Central memory CD8-positive, alpha-beta T cell (primary cell): ENCODE measurements at places on chromosomes 13 and 19.

DNA sequence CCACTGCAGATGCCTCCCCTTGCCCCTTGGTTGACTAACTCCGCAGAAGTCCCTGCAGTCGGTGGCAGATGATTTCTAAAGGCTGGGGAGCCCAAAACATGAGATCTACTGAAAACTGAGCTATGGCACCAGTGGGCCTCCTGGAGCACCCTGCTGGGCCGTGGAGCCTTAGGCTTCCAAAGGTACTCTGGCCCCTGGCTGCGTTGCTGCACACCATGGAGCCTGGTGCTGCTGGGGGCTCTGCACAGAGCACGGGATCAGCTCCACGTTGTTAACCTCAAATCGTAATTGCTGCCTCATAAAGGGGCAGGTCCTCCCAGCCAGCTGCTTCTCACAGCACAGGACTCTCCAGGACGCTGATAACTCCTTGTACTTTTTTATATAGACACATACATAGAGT, 357.5 kb downstream of the NALCN start:
- no peak for DNase-seq

- no peak for DNase-seq
Observed at GRCh38 chr19:19059018-19059836, 4.6 kb upstream of the SLC25A42 start.

- DNase-seq, result no peak
Observed at GRCh38 chr13:113620036-113620796, 35.7 kb downstream of the TFDP1 start.

- no peak for DNase-seq
Observed at GRCh38 chr13:79780240-79780639, 299.3 kb downstream of the NDFIP2 start.

DNA sequence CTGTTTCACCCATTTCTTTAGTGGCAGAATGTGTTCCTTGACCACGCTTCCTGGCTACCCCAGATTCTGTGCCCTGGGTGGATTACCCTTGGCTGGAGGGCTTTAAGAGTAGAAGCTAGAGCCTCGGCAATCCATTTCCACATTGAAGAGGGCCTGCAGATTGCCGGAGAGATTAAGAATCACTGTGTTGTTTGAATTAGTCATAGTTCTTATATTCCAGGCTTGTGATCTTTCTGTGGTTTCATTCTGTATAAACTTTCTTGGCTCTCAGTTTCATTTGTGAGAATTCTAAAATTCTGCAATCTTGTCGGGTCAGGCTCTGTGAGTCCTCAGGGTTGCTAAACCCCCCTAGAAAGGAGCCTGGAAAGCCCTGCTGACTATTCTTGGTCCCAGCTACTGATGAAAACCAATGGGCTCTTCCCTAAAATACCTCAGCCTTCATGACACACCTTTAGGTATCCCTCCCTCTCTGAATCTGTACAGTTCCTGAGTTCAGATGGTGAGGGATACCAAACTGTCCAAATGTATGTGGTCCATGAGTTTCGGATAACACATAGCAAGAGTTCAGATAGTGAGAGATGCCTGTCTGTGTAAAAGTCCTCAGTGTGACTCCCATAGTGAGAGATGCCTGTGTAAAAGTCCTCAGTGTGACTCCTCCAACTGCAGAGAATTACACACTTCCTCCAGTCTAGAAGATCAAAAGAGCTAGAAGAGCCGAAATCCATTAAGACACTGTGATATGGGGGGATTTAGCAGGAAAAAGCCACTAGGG, 4.3 kb downstream of the PHF11 start:
- no peak for DNase-seq

GRCh38 chr19:50794876-50795663, 4.9 kb downstream of the ACP4 start:
- DNase-seq, result no peak

DNA sequence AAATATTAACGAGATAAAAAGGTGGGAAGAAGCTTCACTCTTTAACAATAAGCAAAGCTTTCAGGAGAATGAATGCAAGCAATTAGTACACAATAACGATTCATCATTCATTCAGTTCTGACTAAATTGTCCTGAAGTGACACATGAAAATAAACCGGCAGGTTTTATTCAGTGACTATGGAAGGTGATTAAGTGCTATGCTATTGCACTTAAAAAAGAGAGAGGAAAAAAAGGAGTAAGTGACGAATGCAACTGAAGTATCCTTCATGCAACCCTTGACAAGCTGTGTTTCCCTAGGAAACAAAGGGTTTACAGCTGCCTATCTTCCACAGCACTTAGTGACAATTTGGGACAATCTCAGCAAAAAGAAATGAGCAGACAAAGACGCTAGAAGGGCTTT, 1.4 kb downstream of the LIG4 start:
- no peak for DNase-seq

DNA sequence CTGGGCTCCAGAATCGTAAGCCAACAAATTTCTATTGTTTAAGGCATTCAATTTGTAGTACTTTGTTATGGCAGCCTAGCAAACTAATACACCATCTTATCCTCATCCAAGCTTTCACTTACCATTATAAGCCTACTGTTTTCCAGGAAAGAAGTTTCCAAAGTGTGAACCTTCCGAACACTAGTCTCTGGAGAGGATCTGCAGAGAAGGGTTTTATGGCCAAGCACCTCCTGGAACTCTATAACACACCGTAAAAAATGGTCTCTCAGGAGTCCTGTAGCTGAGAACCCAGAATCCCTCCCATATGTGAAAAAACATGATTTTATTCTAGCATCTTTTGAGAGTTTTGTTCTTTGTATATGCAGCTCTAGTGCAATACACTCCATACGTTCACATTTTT, 142.1 kb downstream of the POSTN start:
- DNase-seq, result no peak

- no peak for DNase-seq
Observed at GRCh38 chr13:108787700-108788414, 158.4 kb downstream of the MYO16 start.

DNA sequence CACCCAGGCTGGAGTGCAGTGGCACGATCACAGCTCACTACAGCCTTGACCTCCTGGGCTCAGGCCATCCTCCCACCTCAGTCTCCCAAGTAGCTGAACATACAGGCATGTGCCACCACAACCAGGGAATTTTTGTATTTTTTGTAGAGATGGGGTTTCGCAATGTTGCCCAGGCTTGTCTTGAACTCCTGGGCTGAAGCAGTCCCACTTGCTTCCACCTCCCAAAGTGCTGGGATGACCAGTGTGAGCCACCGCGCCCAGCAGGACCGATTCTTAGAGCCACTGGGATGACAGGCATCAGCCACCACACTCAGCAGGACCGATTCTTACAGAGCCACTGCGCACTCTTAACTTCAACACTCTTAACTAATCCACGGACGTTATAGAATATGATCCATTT, 54.9 kb upstream of the RANBP3 start:
- no peak for DNase-seq

GRCh38 chr13:23146006-23146405, 34.8 kb upstream of the SGCG start:
- no peak for DNase-seq

GRCh38 chr13:49459580-49459979, 15.5 kb downstream of the SETDB2 start:
- DNase-seq, result no peak

DNA sequence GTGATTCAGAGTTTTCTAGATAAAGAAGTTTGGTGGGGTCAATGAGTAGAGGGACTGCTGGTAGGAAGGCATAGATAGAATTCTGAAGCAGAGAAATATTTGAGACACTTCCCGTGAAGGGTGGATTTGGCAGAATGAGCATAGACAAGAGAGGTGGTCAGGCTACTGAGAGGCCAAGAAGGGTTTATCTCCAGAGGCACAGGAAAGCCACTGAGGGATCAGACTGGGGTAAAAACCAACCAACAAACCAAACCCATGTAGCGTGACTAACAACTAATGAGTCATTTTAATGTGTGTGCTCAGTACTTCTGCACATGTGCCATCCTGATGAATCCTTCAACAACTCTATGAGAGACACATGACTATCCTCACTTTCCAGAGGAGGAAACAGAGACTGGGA, 60.0 kb upstream of the SERP2 start:
- DNase-seq, result no peak

DNA sequence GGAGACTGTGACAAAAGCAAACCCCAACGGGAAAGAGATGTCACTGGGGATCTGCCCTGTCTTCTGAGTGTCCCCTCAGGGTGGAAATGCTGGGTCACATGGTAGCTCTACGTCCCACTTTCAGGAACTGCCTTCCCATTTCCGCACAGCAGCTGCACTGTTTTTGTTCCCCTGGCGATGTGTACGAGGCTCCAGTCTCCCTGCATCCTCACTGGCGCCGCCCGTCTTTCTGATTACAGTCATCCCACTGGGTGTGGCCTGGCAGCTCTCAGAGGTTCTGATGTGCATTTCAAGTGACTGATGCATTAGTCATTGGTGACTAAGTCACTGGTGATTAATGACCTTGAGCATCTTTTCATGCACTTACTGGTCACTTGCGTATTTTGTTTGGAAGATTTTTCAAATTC, 21.2 kb downstream of the PCID2 start:
- no peak for DNase-seq

DNA sequence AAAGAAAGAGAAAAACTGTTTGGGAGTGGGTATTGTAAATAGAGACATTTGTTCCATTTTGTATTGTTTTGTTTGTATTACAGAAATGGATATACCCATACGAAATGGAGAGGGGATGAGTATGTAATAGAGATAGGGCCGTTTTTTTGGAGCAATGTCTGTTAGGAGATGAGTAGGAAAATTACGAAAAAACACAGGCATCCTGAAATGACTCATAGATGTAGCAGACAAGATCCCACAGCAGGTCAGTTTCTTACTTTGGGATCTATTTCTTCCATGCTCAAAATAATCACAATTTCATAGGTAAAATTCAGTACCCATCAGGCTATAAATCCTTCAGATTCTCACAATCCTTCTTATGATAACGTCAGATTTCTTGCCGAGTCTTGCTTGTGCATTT, 779.4 kb upstream of the SLITRK1 start:
- DNase-seq, result no peak

DNA sequence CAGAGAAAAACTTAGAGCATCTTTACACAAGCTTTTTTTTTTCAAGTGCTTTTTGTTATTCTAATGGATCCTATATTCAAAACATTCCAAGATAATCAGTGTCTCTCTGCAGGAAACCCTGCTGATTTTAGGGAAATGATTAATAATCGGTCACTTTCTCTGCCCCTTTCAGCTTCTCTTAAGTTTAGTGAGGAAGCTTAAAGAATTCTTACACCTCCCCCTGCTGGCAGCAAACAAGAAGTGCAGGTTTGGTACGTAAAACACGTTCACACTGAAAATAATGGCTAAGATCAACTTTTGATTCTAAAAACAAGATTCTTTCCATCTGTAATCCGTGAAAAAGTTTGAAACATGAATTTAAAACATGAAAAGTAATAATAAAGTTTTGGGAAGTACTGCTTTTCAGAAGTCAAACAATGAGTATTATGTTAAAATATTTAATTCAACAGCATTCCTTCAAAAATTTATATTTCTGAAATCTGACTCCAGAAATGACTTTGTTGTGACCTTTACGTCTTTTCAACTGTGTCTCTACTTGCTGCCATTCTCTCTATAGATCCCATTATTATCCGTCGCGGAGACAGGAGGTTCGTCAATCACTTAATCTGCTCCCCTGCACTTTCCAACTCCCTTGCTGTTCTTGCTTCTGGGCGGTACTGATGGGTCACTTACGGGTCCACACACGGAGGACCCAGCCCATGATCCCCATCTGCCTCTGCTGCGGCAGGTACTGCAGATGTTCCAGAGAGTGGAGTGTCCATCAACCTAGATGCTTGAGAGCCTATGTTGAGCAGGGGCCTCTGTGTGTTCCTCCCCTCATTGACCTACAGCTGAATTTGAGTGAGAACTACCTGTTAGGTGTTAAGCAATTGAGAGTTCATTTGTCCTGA, 203.1 kb upstream of the EDNRB start:
- DNase-seq, result no peak

- DNase-seq, result peak; percentile 47
Observed at GRCh38 chr19:7705387-7706187, 3.7 kb upstream of the FCER2 start.

DNA sequence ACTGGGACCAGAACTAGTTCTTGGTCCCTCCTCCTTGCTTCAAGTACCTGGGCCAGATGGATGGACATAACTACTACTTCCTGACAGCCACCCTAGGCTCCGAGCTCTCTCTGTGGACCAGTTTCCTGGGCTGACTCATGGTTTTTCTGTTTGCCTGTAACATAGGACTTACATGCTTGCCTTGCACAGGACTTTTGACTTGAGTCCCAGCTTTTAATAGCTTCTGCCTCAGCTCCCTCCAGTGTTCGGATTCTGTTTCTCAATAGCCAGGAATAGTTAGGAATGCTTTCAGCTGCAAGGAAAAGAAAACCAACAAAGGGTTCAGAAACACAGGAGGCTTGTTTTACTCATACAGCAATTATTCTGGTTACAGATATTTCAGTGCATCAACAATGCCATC, 405.9 kb downstream of the ZNF536 start:
- no peak for DNase-seq

GRCh38 chr13:52345048-52345447, 60.9 kb downstream of the THSD1 start:
- no peak for DNase-seq

DNA sequence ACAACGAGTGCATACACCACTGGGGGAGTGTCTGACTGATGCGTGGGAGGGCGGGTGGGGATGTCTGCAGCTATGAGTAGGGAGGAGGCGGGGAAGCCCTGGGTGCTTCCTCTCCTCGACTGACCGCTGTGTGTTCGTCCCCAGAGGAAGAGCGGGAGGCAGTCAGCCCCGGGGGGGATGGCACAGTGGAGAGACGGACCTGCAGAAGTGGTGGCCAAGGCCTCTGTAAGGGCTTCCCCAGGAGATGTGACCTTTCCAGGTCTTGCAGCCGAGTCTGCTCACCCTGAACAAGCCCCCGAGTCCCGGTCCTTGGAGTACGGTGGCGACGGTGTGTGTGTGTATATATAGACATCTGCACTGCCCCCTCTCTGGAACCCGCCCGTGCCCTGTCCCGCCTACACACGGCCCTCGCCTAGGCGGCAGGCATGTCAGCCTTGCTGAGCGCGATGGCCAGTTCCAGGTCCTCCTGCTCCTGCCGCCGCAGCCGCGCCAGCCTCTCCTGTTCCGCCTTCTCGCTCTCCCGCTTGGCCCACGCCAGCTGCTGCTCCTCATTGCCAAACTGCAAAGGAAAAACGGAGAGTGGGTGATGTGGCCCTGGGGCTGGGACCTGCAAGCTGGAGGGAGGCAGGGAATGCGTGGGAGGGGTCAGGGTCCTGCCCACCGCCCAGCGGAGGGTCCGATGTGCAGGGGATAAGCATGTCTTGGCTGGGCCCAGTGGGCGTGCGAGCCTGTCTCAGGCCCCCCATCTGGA, 30.8 kb downstream of the KLF2 start:
- DNase-seq, result no peak

GRCh38 chr19:23310729-23311211, 60.6 kb upstream of the ZNF724 start:
- DNase-seq, result no peak

- DNase-seq, result no peak
Observed at GRCh38 chr13:21054313-21054712, 7.1 kb downstream of the LATS2 start.

GRCh38 chr13:50457415-50458393, 385.8 kb downstream of the DLEU7 start:
- DNase-seq, result no peak

GRCh38 chr13:31008400-31009115, 76.1 kb downstream of the TEX26 start:
- DNase-seq, result no peak
